ENCODE measurements at places on chromosomes 7 and 10.

DNA sequence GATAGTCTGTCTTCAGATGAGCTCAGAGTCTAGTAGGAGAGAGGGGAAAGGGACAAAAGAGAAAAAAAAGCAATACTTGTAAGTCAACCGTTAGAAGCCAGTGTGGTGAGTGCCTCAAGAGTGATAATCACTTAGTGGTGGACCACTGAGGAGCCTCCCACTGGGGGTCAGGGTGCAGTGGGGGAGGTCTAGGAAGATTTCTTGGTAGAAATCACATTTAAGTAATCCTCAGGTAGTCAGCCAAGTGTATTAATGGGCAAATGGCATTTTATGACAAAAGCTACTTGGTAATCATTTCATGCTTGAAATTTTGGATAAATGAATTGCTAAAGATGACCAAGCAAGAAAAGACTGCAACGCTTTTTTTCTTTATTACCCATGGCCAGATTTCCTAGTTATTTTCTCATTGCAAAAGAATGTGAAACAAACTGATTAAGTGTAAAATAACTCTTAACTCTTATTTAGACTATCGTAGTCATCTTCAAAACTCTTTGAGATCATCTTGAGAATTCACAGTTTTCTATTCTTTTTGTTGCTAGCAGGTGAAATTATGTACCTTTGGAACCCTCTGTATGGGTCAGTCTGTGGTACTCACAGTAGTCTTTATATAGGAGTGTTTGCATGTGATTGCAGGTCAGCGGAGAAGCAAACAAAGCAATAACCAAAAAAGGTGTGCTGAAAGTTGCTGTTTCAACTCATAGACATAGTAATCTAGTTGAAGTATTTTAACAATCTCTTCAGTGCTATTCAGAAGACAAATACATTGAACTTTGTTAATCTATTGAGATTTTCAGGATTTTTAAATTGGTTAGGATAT lies 63.9 kb downstream of the PPP1R9A start:
- no peak overlapping the region for H3K4me3 ChIP-seq
- H3K4me1 ChIP-seq, result no peaks in the 10 kb centered on the region
- H3K36me3 ChIP-seq, result no peaks in the 10 kb centered on the region
- DNase-seq, result no peak
- H3K27me3 ChIP-seq, result no peaks in the 10 kb centered on the region
- no peak overlapping the region for H3K27ac ChIP-seq

DNA sequence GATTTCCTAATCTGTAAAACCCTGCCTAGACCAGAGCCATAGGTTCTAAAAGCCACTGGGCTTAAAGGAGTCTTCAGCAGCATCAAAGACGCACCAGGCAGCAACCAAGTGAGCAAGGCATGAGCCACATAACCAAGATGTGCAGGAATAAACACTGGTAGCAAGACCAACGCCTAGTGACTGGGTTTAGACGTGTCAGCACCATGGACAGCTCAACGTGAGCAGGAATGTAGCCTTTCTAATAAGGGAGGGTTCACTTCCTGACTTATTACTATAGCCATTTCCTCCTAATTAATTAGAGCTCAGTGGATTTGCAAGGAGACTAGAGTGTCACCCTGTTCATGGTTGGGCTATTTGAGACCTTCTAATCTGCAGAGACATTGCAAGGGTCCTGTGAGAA lies 223.7 kb downstream of the LHFPL3 start:
- no peaks in the 10 kb centered on the region for H3K27me3 ChIP-seq
- H3K27ac ChIP-seq, result no peak overlapping the region
- no peak overlapping the region for H3K4me3 ChIP-seq
- no peaks in the 10 kb centered on the region for H3K36me3 ChIP-seq
- DNase-seq, result peak; percentile 55
- H3K4me1 ChIP-seq, result no peaks in the 10 kb centered on the region

DNA sequence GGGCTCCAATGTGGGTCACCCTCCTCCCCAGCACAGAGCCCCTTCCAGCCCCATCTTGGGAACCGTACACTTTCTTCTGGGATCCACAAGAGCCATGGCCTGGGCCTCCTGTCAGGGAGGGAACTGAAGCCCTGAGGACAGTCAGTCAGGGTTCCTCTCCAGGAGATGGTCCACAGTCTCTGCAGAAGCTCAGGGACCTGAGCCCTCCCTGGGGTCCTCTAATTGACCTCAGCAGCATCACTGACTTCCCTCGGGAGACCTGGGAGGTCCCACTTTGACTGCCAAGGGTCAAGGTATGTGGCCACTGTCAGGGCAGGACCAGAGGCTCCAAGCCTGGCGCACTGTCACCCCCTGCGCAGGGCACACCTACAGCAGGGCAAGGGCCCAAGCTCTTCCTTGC lies 32.3 kb downstream of the NOD1 start:
- H3K36me3 ChIP-seq, result peaks cover 2% of the 10 kb centered on the region
- no peaks in the 10 kb centered on the region for H3K4me1 ChIP-seq
- no peaks in the 10 kb centered on the region for H3K27me3 ChIP-seq
- DNase-seq, result no peak
- no peak overlapping the region for H3K4me3 ChIP-seq
- H3K27ac ChIP-seq, result no peak overlapping the region

DNA sequence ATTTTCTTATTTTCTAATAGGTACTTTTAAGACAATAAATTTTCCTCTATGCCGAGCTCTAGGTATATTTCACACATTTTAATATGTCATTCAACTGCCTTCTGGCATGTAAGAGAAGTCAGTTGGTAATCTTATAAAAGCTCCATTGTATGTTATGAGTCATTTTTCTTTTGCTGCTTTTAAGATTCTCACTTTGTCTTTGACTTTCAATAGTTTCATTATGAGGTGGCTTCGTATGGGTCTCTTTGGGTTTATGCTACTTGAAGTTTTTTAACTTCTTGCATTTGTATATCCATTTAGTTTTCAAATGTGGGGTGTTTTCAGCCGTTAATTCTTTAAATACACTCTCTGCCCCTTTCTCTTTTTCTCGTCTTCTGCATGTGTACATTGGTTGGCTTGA lies 80.5 kb downstream of the ABCA13 start:
- no peaks in the 10 kb centered on the region for H3K27me3 ChIP-seq
- no peak overlapping the region for H3K4me3 ChIP-seq

GRCh38 chr10:70265032-70265689 lies 18.6 kb downstream of the NPFFR1 start:
- DNase-seq, result no peak
- H3K4me3 ChIP-seq, result no peak overlapping the region
- no peaks in the 10 kb centered on the region for H3K27me3 ChIP-seq
- no peak overlapping the region for H3K27ac ChIP-seq
- H3K4me1 ChIP-seq, result no peaks in the 10 kb centered on the region

DNA sequence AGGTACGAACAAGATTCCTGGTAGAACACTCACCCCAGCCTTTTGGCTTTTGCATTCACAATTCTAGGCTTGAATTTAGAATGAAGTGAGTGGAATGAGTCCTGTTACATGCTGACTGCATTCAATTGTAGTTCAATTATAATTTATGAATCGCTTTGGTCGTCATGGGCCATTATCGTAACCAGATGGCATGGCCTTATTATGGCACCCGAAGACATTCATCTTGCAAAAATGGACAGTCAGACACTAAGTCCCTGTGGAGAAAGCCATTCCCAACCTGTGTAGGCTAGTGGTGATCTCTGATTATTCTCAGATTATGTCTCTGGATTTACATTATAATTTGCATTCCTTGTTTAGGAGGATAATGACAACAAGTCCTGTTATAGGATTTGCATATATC lies 292.4 kb upstream of the NPSR1 start:
- no peak overlapping the region for H3K27ac ChIP-seq
- H3K4me3 ChIP-seq, result no peak overlapping the region
- no peaks in the 10 kb centered on the region for H3K36me3 ChIP-seq
- DNase-seq, result no peak
- H3K27me3 ChIP-seq, result no peaks in the 10 kb centered on the region
- H3K4me1 ChIP-seq, result no peaks in the 10 kb centered on the region

DNA sequence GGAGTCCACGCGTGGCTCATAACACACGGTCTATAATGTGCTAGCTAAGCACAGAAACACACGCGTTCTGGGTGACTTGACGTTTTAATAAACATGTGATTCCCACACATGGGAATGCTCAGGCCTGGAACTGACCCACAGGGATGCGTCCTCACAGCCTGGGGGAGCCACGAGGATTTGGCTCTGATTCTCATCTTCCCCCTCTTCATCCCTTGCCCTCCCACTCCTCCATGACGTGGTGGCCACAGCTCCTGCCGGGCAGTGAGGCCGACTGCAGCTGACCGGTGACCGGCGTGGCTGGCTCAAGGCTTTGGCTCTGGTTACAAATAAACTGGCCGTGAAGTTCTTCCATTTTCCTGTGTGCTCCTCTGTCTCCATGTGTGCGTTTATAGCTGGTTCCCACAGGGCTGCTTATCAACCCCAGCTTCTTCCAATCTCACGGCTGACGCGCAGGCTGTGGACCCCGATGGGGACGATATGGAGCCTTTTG lies 40.9 kb upstream of the KLF6 start:
- H3K27ac ChIP-seq, result peak overlapping the region; percentile 65
- H3K36me3 ChIP-seq, result no peaks in the 10 kb centered on the region
- no peak overlapping the region for H3K4me3 ChIP-seq
- no peaks in the 10 kb centered on the region for H3K4me1 ChIP-seq

- peaks cover 4% of the 10 kb centered on the region for H3K36me3 ChIP-seq
- no peak overlapping the region for H3K4me3 ChIP-seq
- no peak for DNase-seq
- H3K27ac ChIP-seq, result no peak overlapping the region
Observed at GRCh38 chr7:12233175-12233574, 22.1 kb downstream of the TMEM106B start.

Data from breast epithelium (tissue), 4 donors.